Stimulated activated naive CD8-positive, alpha-beta T cell treated with anti-CD3 and anti-CD28 coated beads, Interleukin-15, Interleukin-2, amounts not matched to agents 100 U/mL and 50 U/mL, for 24 hours (primary cell): ENCODE measurements at places on chromosomes 3 and 15.

GRCh38 chr3:151112731-151113130 lies 27.3 kb downstream of the MED12L start:
- DNase-seq, result no peak

GRCh38 chr15:88490036-88490435 lies 22.5 kb downstream of the MRPS11 start:
- no peak for DNase-seq

GRCh38 chr3:64987726-64988125 lies 299.9 kb upstream of the ADAMTS9 start:
- no peak for DNase-seq

GRCh38 chr3:159600291-159600690 lies 388.3 kb upstream of the IL12A start:
- no peak for DNase-seq

DNA sequence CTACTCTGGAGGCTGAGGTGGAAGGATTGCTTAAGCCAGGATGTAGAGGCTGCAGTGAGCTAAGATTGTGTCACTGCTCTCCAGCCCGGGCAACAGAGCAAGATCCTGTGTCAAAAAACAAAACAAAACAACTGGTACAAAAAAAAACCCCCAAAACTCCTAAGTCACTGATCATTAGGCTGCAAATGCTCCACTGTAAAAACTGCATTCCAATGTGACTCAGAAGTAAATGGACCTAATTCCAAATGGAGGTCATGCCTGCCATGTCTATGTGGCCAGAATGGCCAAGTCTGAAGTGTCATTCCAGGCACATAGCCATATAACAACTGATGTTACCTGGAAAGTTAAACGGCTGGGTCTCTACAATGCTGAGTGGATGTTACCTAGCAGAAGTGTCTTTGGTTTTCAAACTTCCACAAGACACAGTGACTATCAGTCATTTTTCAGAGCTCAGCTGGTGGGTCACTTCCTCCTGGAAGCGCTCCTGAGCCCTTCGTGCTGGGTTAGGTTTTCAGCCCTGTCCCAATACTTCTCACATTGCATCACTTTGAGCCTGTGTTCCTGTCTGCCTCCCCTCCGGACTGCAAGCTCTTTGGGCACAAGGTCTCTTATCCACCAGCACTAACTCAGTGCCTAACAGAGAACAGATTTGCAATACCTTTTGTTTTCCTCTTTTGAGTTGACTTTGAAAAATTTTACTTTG lies 10.6 kb downstream of the FSTL1 start:
- DNase-seq, result no peak
